Activated CD8-positive, alpha-beta T cell treated with anti-CD3 and anti-CD28 coated beads, Interleukin-2, amount 10 ng/mL, durations not matched to agents 7 days and 5 days (primary cell): ENCODE measurements at places on chromosomes 12 and 14. TPM values are rescaled to one million over a fixed set of nuclear protein-coding genes. Genes with fewer than 3 reads are reported as not detected.
A peak's percentile ranks its signal among the peaks of the same experiment; 100 is the strongest.

- H3K4me3 ChIP-seq = no peak overlapping the region
- peaks cover 27% of the 10 kb centered on the region for H3K4me1 ChIP-seq
These were observed 1.9 kb downstream of the KLRF2 start for GRCh38 chr12:9883175-9883574.

GRCh38 chr14:69464829-69465228 lies 19.7 kb upstream of the PLEKHD1 start:
- no peak overlapping the region for H3K4me3 ChIP-seq
- H3K27me3 ChIP-seq = no peaks in the 10 kb centered on the region
- no peaks in the 10 kb centered on the region for H3K36me3 ChIP-seq
- no peaks in the 10 kb centered on the region for H3K4me1 ChIP-seq

GRCh38 chr14:38211255-38211735 lies 3.6 kb downstream of the SSTR1 start:
- H3K4me1 ChIP-seq = peaks cover 17% of the 10 kb centered on the region
- H3K36me3 ChIP-seq = peaks cover 2% of the 10 kb centered on the region
- no peak overlapping the region for H3K4me3 ChIP-seq

GRCh38 chr14:87873741-87874140 lies 119.2 kb downstream of the GALC start:
- H3K27me3 ChIP-seq = peaks cover 2% of the 10 kb centered on the region
- H3K27ac ChIP-seq = no peak overlapping the region
- H3K36me3 ChIP-seq = no peaks in the 10 kb centered on the region
- no peak for DNase-seq

The TAS2R10 gene
- not detected for total RNA-seq

The PARP2 gene
- total RNA-seq = 32.3 TPM

DNA sequence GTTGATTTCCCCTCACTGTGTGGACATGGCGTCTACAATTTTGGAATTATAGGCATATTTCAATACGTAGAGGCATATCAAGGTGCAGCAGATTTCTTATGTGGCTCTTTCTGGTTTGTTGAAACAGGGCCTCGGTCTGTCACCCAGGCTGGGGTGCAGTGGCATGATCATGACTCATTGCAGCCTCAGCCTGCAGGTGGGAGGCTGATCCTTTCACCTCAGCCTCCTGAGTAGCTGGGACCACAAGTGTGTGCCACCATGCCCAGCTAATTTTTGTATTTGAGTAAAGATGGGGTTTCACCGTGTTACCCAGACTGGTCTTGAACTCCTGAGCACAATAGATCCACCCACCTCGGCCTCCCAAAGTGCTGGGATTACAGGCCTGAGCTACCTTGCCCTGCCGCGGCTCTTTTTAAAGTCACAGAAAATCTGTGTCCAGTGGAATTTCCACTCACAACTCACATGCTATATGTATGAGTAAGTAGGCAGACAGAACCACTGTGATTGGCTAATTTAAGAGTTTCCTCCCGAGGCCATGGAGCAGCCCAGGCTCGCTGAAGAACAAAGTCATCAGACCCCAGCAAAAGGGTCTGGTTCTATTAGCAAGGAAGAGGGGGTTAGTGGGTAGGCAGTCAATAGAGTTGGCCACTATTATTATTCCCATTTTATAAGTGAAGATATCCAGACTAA lies 9.1 kb downstream of the GNG2 start:
- peaks cover 34% of the 10 kb centered on the region for H3K36me3 ChIP-seq
- peaks cover 43% of the 10 kb centered on the region for H3K4me1 ChIP-seq
- no peak overlapping the region for H3K4me3 ChIP-seq
- peak overlapping the region; percentile 47 for H3K27ac ChIP-seq
- DNase-seq = peak; percentile 42

GRCh38 chr12:53295891-53296219 lies 513 bp downstream of the PFDN5 start:
- H3K4me1 ChIP-seq = peaks cover 46% of the 10 kb centered on the region
- peaks cover 74% of the 10 kb centered on the region for H3K36me3 ChIP-seq
- peak overlapping the region; percentile 97 for H3K4me3 ChIP-seq
- H3K27ac ChIP-seq = peak overlapping the region; percentile 92
- H3K27me3 ChIP-seq = no peaks in the 10 kb centered on the region

The SERPINA6 gene
- total RNA-seq = not detected
